Hematopoietic multipotent progenitor cell treated with erythropoietin and hydrocortisone succinate and interleukin-3 and kit ligand, for 6 days (in vitro differentiated cells): ENCODE measurements at places on chromosomes 16 and 17.

DNA sequence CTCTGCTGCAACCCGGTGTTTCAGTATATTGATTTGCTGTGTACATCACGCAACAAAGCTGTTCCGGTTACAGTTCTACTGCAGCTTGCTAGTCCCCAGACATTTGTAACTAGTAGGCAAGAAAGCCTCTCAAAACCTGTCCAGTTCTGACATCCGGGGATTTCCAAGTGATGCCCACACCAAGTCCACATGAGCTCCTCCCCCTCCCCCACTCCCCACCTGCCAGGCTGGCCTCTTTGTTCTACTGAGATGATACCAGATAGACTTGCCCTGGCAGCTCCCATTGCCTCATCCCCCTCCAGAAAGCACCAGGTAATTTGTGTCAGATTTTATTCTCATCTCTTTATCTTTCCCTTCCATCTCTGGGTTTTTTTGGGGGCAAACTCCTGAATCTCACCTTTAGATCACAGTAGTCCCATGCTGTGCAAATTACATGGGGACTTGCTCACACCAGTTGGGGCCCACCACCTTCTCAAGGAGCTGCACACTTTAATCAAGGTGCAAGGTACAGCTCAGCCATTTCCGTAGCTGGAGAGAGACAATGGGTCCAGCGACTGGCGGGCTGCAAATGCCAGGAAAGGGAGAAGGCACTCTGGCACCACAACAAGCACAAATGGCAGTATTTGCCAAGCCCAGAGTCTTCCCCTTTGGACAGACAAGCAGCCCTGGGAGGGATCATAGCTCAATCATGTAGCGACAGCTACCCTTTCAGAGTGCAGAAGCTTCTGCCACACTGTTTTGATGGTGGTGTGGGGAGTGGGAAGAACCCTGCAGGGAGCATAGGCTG is 183.1 kb downstream of the CYLD start:
- DNase-seq = no peak

DNA sequence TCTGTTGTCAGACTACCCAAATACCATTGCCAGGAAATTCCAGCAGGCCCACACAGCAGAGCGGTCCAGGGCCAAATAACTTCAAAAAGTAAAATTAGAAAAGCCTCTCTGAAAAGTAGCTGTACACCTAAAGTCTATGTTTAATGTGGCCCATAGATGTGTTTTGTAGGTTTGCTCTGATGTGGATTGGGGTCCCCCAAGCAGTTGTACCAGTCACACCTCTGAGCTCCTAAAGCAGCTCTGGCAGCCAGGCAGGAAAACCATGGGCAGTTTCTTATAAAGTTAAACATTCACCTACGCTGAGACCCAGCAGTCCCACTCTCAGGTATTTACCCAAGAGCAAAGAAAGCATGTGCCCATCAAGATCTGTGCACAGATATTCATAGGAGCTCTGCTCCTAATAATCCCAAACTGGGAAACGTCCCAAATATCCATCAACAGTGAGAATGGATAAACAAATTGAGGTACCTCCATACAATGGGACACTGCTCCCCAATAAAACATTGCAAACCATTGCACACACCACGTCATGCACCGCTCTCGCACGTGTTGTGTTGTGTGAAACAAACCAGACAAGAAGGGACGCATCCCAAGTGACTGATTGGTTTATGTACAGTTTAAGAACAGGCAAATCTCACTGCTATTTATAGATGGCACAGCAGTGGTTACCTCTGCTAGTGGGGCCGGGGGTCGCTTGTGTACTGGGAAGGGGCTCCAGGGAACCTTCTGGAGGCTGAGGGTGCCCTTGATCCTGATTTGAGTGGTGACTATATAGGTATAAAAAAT is 15.8 kb upstream of the PRM1 start:
- no peak for DNase-seq

DNA sequence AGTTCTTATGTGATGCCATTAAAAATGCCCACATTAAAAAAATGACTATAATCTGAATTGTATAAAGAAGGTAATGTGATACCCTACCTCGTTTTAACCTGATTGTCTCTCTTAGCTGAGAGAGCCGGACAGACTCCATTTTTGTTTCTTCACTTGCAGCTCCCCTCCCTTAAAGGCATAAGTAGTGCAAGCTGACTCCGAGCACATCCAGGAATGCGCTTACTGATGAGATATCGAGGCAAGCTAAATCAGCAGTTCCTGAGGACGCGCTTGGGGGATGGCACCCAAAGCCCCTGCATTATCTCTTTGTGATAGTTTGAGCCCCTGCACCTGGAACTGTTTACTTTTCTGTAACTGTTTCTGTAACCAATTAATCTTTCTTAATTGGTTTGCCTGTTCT is 6.3 kb downstream of the KRT24 start:
- DNase-seq = no peak

- peak; percentile 7 for DNase-seq
Measured at GRCh38 chr17:72943826-72944689, 148.4 kb downstream of the SLC39A11 start.

DNA sequence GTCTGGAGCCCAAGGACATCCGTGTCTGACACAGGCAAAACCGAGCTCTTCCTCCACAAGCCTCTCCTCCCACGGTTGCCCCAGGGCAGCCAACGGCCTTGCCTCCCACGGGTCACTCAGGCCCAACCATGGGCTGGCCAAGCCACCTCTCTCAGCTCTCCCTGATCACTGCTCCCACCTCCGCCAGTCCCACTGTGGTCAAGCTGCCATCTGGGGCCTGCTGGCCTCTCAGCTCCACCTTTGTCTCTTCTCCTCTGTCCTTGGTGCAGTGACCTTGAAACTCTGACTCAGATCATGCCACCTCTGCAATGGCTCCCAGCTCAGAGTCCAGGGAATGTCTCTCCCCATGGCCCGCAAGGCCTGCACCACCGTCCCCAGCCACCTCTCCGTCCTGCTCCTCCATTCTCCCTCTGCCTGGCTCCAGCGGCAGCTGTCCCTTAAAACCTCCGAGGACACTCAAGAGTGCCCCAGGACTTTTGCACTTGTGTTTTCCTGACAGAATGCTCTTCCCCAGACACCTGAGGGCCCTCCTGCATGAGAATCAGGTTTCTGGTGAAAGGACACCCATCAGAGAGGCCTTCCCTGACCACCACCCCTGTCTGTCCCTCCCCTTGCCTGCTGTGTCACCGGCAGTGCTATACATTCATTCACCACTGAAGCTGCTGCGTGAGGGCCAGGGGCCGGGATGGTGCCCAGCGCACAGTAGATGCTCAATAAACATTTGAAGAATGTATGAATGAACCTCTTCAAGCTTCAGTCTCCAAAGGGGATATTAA is 19.3 kb downstream of the PEMT start:
- no peak for DNase-seq

DNA sequence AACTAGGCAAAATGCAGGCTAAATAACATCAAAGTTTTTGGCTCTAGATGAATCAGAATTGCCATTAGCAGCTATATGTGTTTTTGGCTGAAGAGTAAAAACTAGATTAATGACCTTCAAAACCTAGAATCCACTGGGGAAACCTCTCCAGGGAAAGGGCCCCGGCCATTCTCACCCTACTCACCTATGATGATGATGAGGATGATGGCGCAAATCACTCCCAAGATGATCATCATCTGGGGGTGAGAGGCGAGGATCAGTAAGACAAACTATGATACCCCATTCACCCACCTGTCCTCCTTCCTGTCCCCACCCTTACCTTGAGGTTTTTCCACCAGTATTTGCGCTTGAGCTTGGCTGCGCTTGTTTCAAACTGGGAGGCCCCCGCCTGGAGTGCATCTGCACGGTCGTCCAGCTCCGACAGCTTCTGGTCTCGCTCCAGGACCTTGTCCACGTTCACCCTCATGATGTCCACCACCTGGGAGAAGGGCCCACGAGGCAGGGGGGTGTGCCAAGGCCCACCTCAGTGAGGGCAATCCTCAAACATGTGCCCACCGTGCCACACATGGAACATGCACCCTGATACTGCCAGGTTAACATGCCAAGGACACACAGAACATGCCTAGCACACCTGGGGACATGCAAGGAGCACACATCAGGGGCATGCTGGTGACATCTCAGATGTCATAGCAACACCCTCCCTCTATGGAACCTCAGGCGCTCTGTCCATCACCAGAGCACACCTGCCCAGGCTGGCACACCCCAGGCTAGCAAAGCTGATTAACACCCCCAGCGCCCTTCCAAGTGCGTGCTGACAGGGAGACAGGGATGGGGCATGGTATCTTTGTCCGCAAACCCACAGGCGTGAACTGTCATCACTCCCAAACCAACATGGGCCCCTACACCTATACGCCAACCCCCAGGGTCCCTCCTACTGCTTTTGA is 1.2 kb downstream of the VAMP2 start:
- no peak for DNase-seq

- no peak for DNase-seq
Measured at GRCh38 chr17:19494961-19495806, 38.5 kb upstream of the SLC47A1 start.

DNA sequence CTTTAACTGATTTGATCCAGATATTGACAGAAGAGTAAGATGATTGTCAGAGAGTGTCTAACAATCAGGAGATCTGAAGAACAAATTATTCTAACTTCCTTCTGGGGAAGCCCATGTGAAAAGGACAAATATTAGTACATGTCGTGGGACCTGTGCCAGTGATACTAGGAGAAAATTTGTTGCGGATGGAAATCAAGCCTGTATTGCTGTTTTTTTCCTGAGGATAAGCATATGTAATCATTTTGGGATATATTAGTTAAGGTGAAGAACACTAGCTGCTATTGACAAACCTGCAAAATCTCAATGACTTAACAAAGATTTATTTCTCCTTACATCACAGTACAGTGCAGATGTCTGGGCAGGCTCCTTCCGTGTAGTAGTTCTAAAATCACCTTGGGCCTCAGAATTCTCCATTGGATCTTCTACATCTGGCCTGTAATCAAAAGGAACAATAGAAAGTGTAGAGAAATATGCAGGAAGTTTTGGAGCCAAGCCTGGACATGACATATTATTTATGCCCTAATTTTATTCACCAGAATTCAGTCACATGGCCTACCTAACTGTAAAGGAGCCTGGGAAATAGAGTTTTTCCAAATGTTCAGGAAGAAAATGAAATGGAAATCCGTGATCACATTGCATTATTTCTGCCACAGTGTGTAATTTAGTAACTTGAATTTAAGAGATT is 58.3 kb downstream of the CYB561 start:
- no peak for DNase-seq

DNA sequence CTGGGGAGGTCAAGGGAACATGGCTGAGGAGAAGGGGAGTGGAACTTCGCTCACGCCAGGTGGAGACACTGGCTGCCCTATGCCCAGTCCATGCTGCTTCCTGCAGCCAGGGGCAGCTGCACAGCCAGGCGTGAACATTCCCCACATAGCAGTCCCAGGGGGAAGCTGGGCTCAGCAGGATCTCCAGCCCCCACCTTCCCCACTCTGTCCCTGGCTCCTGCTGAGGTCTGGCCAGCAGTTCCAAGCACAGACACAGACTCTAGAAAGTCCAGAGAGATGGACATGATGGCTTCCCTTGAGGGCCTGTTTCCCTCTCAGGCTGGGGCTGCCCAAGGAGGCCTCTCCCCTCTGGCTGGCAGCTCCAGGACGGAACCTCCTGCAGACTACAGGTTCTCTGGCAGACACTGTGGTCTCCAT is 9.3 kb downstream of the JUP start:
- DNase-seq = no peak

DNA sequence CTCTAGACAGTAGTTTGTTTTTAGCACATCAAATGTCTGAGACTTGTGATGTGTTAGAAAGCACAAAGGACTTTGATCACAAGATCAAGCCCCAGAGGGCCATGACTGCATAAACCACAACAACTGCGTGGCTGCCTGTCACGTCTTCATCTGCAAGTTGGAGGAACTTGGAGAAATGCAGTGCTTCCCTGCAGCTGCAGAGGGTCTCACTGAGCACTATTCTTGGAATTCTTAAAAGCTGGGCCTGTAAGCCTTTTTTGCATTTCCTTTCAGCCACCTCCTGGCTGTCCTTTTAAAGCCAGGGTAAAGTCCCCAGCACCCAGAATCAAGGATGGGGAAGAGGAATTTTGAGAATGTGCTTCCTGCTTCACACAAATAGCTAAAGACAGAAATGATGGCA is 431.3 kb downstream of the MAF start:
- peak; percentile 5 for DNase-seq

DNA sequence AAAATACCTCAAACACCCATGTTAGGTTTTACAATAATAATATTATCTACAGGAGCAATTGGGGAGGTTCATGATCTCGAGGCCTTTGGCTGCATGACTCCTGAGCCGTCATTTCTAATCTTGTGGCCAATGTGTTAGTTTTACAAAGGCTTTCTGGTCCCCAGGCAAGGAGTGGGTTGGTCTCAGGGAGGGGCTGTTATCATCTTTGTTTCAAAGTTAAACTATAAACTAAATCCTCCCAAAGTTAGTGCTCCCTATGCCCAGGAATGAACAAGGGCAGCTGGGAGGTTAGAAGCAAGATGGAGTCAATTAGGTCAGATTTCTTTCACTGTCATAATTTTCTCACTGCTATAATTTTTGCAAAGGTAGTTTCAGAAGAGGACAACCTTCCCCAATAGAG is 9.1 kb upstream of the CCL5 start:
- DNase-seq = no peak

- peak; percentile 88 for DNase-seq
Measured at GRCh38 chr16:8646326-8647053, 25.0 kb downstream of the METTL22 start.

DNA sequence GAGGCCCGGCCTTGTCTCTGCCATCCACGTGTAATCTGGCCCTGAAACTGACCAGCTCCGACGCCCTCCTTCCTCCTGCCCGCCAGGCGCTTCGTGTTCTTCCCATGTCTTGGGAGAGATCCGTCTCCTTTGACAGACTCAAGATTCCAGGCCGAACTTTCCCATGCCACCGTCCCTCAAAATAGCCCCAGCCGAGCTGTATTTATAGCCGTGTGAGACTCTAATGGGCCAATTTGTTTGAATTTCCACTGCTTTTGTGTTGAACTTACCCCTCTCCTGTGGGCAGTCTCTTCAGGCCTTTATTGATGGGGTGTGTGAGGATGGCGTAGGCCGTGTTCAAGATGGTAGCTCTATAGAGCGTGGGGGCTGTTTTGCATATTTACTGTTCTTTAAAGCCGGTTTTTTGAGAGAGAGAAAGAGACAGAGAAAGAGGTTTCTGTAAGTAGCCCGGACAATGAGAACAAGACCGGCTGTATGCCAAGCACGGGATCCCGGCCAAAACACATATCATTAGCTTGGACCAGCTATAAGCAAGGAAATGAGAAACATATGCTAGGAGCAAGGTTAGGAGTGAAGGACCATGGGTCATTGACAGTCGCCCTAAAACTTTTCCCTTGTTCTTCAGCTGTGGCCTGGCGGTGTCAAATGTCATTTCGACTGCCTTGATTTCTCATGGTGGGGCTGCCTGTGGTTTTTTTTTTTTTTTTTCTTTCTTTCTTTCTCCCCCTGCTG is 124.5 kb upstream of the ZFHX3 start:
- DNase-seq = no peak

DNA sequence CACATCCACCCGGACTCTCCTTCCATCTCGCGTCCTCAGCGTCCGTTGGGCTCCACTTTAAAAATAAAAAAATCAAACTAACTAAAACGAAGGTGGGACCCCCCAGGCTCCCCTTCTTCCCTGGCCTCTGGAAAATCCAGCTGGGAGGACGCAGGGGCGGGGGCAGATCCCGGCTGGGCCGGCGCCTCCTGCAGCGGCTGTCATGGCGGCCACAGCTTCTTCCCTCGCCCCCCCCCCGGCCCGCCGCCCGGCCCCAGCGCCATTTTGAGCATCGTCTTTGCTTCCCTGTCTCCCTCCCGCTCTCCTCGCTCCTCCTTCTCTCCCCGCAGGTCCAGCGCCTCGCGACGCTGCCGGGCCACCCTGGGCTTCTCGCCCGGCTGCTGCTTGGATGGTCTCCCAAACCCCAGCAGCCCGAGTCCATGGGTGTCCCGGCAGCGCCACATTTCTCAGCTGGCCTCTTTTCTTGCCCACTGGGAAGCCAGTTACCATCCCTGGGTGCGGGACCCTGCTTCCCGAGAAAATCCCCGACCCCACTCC is 3.3 kb downstream of the HOXB2 start:
- DNase-seq = peak; percentile 70
